Naive thymus-derived CD4-positive, alpha-beta T cell (primary cell): ENCODE measurements at places on chromosomes 5 and 9. TPM values are rescaled to one million over a fixed set of nuclear protein-coding genes. Genes with fewer than 3 reads are reported as not detected.

- no peak for DNase-seq
Measured at GRCh38 chr5:61504143-61504770, 172.2 kb downstream of the ZSWIM6 start.

DNA sequence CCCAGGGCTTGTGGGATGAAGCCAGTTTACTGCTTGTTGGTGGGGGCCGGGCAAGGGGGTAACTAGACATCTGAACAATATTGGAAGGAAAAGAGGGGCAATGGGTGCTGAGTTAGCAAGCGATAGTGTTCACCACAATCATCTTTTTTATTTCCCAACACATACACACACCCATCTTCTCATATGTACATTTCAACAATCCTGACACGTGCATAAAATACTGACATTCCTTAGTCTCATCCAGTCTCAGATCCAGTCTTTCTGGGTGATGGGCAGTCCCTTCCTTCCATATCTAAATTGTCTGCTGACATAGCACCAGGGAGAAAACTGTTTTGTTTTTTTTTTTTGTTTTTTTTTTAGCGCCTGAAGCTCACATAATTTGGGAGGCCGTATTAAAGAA is 333.6 kb upstream of the TRPC7 start:
- DNase-seq: no peak

- DNase-seq: no peak
Measured at GRCh38 chr5:143206196-143207053, 197.1 kb downstream of the NR3C1 start.

DNA sequence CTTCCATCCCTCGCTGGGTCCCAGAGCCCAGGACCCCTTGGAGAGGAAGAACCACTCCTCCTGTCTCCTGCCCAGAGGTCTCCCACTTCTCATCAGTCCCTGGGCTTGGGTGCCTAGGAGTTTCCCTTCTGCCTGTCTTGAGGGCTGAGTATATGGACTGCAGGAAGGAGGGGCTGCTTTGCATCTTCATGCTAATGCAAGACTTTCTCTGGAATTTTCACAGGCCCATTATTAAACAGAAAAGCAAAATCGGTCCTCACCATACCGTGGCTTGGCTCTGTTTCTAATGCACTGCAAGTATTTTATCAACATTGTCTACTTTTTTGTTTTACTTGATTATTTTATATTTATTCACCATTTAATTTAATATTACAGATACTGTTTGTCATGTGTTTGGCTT is 34.5 kb downstream of the TRIO start:
- no peak for DNase-seq

DNA sequence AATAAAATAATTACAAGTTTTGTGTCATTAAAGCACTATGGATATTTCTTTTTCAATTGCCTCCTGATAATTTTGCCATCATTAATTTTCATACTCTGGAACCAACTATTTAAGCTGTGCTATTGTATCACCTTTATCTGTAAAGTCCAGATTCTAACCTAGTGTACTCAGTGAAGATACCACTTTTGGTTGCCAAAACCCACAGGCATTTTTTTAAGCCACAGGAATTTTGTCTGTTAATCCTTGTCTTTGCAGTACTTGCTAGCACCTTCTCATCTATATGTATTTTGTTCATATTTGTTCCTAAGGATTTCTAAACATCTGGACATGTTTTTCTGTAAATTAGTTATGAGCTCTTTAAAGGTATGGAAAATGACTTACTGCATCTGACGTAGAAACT is 481.4 kb upstream of the DAB2 start:
- DNase-seq: no peak

GRCh38 chr5:143426437-143426991 is 23.0 kb upstream of the NR3C1 start:
- no peak for DNase-seq

GRCh38 chr9:34615132-34615531 is 3.2 kb upstream of the RPP25L start:
- no peak for DNase-seq

DNA sequence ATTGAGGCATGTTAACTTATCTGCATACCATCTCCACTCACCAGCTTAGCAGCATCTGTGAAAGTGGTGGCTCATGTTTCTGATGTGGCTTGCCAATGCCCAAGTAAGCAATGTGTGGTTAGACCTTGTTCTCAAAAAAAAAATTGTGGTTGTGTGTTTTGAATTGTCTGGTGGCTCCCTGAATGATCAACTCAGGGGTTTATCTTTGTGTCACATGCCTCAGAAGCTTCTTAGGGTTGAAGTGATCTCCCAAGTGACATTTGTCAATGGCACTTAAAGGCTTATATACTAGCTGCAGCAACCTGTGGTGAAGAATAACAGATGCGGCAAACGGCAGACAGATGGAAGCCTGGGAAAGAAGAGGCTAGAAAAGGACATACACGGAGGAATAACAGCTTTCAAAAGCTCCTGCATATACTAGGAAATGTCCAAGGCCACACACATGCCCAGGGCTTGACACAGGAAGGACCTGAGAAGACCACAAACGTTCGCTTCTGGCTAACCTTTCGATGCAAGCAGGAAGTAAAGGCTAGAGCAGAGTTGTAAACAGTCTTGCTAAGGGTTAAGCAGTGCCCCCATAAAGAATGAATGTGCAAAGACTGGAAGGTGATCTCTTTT is 42.2 kb upstream of the FSD1L start:
- peak; percentile 61 for DNase-seq

MAMDC4 gene
- 4.0 TPM for total RNA-seq

PCDHA6 gene
- not detected for total RNA-seq
